ENCODE measurements at places on chromosomes 5 and 9.

- DNase-seq = no peak
Measured at GRCh38 chr5:67245259-67245846, 48.8 kb upstream of the CD180 start.

- no peak for DNase-seq
Measured at GRCh38 chr9:27365707-27366376, 68.9 kb upstream of the EQTN start.

- DNase-seq = no peak
Measured at GRCh38 chr5:98401656-98402055, 371.8 kb upstream of the RGMB start.

DNA sequence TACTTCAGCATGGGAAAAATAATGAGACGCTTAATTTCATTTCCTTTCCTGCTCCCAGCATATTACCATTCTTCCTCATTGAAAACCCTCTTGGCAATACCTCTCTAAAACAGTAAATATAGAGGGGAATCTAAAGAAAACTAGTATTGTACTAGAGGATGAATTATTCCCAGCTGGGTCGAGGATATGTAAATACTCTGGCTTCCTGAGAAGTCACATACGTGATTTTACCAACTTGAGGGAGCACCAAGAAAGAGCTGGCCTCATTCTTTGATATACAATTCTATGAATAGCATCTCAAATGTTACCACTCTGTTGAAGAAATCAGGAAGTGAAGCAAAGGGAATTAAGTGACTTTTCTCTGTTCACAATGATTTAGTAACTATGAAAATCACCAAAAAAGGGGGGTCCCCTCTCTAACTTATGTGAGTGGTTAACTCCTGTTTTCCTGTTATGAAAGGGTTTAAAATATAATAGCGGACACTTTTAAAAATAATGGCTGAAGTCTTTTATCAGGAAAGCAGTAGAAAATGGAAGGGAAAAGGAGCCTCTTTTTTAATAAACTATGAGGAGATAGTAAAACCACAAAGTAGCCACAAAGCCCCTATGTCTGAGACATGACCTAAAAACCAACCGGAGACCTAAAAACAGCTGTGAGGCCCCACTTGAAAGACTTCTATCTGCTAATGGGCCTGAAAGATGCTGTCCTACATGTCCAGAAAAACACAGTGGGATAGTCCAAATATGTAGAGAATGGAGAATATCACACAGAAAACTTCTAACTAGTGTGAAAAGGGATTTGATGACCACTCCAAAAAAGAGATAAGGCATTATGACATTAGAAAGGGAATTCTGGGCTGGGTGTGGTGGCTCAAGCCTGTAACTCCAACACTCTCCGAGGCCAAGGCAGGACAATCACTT lies 42.6 kb downstream of the LPAR1 start:
- DNase-seq = no peak

GRCh38 chr5:59158637-59159391 lies 575.9 kb downstream of the RAB3C start:
- DNase-seq = no peak

GRCh38 chr5:55511010-55511409 lies 23.8 kb downstream of the PLPP1 start:
- no peak for DNase-seq

DNA sequence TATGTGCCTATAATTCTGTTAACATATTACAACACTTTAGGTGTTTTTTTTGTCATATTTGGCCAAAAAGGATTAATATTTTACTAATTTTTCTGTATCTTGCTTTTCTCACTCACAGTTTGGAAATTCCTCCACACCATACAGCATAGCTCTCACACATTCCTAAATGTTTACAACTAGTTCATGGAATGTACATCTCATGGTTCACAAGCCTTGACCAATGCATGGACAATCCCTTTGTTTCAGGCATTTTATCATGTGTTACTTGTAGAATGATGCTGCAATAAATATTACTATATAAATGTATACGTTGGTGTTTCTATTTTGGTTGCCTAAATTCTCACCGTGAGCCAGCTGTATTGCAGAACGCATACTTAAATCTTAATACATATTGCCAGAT lies 80.5 kb upstream of the SPATA31C2 start:
- DNase-seq = no peak

GRCh38 chr5:154795235-154795596 lies 40.0 kb downstream of the LARP1 start:
- DNase-seq = no peak

- DNase-seq = peak; percentile 36
Measured at GRCh38 chr5:56900858-56901578, 8.4 kb upstream of the SETD9 start.

DNA sequence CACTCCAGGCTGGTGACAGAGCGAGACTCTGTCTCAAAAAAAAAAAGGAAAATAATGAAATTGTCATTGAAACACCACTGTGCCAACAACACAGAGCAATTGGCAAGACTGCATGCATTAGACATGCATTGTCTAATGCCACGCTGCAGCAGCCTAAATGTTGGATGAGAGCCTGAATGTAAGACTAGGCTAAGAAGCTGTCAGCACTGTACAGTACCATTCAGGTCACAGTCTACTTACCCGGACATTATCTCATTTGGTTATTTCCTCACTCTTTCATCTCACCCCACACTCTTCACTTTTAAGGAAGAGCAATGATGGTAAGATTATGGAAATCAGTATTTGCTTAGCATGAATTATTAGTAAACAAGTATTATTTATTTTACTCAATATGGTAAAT lies 31.3 kb upstream of the PPP2CA start:
- no peak for DNase-seq

- no peak for DNase-seq
Measured at GRCh38 chr5:168171901-168172759, 119.3 kb upstream of the WWC1 start.

- no peak for DNase-seq
Measured at GRCh38 chr9:127368852-127369402, 28.0 kb upstream of the SLC2A8 start.

Data from NCI-H748 treated with DMSO at 0.1 percent for 48 hours (cell line).